T follicular helper cell (primary cell): ENCODE measurements at places on chromosomes 6 and 20.

DNA sequence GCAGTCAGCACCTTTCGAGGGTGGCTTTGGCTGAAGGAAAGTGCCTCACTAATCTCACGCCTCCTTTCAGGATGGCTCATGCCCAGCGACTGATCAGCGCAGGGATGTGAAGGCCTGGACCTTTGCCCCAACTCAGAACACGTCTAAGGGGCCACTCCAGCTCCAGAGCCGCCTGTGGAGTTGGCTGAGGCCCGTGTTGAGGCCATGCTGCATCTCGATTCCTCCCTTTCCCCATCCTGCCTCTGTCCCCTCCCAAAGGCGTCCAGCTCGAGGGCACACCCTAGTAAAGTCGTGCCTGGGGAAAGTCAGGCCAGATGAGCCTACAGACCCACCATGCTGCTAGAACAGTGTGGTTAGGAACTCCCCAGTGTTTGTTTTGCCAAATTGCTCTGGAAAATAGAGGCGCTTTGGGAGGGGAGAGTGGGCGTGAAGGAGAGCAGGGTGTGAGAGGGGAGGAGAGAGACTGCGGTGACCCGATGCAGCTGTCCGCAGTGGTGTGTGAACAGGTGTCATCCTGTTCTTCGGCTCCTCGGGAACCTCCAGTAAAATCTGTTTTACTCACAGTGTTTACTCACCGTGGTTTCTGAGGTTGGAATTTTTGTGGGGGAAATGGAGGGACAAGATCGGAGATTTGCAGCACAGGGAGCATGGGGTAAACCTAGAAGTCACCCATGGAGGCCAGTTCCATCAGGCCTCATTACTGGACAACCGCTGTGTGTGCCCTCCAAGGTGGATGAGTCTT is 85.0 kb upstream of the PMEPA1 start:
- no peak for DNase-seq

- no peak for DNase-seq
Observed at GRCh38 chr6:18978337-18979128, 591.4 kb downstream of the RNF144B start.

- DNase-seq, result no peak
Observed at GRCh38 chr6:33315793-33316602, 1.5 kb downstream of the ZBTB22 start.

GRCh38 chr6:166419286-166419685 is 36.5 kb upstream of the MPC1 start:
- no peak for DNase-seq

- no peak for DNase-seq
Observed at GRCh38 chr20:51272401-51272800, 249.5 kb upstream of the KCNG1 start.

GRCh38 chr6:37559501-37559900 is 59.8 kb upstream of the CCDC167 start:
- no peak for DNase-seq

DNA sequence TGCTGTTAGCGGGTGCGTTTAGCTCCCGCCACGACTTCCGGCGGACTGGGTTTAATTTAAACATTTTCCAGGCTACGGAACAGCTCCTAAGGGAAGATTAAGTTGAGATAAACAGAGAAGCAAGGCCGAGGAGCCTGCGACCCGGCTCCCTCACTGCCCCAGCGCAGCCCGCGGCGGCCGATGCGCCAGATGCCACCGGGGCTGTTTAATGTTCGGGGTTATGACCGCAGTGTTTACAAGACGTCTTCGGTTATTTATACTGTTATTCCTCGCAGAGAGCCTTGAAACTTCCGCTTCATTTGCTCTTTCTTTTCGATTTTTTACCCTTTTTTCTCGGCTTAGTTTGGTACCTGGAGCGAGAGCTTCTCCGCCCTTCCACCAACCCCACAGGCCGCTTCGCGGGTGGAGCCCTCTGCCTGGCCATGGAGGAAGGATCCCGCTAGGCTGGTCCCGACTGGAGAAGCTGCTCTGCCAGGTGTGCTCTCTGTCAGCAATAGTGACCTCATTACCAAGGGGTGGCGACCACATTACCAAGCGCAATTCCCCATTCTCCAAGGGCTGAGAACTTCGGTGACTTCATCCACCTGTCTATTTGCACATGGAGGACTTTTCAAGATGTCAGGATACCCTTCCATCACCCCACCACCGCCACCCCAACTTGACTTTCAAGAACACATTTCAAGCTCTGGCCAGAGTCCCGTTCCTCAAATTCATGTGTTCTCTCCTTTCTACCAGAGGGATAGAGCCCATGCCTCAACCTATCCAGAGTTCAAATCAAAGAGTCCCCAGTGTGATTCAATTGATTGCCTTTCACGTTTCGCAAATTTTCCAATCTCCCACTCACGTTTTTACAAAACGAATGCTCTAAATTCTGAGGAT is 4.1 kb downstream of the TCF21 start:
- DNase-seq, result no peak

- no peak for DNase-seq
Observed at GRCh38 chr6:84422380-84422968, 195.0 kb upstream of the CEP162 start.

- no peak for DNase-seq
Observed at GRCh38 chr6:100322886-100323285, 141.8 kb downstream of the SIM1 start.

GRCh38 chr6:17813542-17813941 is 106.8 kb upstream of the NUP153 start:
- DNase-seq, result no peak

- DNase-seq, result no peak
Observed at GRCh38 chr6:130396722-130397121, 30.9 kb downstream of the TMEM200A start.

GRCh38 chr6:101126501-101126900 is 245.4 kb upstream of the ASCC3 start:
- no peak for DNase-seq

GRCh38 chr6:122692175-122692598 is 82.0 kb downstream of the PKIB start:
- no peak for DNase-seq

DNA sequence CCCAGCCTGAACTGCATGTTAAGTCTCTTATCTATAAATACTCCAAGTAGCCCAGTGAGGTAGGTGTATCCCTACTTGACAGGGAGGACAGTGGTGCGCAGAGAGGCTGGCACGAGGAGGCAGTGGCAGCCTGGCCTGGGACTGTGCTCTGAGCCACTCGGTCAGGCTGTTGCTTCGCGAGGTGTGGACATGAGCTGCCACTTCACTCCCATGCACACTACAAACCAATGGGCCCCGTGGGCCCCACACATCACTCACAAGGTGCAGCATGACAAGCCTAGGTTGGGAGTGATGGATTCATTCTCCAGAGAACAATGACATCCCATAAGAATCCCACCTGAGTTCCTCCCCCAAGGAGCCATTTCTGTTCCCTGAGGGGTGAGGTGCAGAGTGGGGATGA is 54.9 kb downstream of the TMEM242 start:
- no peak for DNase-seq

- no peak for DNase-seq
Observed at GRCh38 chr6:6518631-6519427, 69.7 kb upstream of the LY86 start.

DNA sequence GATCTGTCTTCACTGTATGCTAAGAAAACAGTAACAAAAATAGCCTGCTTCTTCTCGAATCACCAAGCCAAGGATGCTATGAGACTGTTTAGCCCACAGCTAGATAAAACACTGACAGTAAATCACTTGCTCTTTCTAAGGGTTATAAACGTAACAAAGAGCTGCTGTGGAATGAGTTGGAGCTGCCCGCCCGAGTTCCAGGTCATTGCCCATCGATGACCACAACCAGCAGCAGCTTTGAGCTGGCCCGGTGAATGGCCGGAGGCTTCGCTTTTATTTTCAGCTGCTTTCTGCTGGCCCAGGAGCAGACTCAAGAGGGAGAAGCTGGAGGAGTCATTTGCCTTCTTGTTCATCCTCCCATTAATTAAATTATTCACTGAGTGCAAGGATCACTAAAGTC is 82.2 kb upstream of the CDH4 start:
- DNase-seq, result no peak

DNA sequence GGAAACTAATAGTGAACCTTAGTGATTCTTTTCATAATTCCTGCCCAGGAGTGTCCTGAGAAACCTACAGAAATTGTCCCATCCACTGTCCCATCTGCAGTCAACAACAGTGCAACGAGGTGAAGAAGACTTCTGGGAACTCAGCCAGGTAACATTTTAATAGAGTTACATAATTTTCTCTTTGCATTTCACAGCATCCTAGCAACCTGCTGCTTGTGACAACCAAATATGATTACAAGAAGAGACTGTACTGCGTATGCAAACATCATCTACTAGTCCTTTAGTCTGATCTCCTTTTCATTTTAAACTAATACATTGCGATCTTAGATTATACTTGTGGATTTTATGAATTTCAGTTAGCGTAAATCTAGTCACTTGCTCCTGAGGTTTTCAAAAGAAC is 951.6 kb downstream of the TFAP2A start:
- no peak for DNase-seq

DNA sequence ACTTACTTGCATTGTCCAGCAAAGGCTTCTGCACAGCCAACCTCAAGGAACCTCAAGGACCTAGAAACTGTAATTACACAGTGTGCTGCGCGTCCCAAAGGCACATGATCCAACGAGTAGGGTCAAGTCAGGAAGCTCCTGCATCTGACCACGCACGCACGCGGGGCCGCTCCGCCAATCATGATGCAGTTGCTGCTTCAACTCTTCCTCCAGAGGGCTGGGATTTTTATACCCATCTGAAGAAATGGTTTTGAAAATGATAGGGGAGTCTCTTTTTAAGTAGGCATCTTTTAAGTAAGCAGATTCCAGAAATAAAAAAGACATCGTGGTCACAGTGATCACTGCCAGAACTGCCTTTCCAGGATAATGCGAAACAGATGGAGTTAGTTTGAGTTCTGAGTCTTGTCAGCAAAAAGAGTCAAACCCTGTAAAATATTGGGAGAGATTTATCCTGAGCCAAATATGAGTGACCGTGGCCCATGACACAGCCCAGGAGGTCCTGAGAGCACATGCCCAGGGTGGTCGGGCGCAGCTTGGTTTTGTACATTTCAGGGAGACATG is 34.0 kb downstream of the KIF25 start:
- no peak for DNase-seq

DNA sequence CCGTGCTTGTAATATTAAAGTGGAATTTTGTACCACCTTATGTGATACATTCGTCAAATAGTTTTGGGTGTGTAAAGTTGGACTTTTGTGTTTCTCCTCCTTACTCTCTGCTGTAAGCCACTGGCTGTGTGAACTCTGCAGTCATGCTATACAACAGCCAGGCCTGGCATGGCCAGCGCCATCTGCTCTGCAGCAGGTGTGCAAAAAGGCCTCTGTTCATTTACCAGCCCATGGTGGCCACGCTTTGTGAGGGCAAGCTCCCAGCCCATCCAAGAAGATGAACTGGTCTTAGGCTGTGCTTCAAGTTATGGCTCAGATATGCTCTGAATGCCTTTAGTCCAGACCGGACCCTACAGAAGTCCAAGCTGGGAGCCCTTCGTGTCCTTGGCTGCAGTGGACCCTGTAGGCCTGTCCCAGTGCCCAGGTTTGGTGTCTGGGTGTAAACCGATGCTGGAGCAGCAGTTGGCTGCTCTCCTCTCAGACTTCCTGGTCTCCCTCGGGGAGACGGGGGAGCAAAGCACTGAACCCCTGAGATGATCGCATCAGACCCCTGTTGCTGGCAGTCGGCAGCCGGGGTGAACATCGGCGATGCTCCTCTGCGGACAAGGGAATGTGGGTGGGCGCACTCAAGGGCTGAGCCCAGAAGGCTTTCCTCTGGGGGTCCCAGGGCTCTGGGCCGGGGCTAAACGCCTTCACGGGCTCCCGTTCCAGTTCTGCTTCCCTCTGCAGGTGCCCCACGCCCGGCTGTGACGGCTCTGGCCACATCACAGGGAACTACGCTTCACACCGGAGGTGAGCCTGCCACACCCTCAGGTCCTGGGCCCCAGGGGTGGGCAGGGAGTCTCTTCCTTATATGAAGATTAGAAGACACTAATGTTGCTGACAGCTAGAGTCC is 28.6 kb upstream of the PCMTD2 start:
- DNase-seq, result peak; percentile 11

DNA sequence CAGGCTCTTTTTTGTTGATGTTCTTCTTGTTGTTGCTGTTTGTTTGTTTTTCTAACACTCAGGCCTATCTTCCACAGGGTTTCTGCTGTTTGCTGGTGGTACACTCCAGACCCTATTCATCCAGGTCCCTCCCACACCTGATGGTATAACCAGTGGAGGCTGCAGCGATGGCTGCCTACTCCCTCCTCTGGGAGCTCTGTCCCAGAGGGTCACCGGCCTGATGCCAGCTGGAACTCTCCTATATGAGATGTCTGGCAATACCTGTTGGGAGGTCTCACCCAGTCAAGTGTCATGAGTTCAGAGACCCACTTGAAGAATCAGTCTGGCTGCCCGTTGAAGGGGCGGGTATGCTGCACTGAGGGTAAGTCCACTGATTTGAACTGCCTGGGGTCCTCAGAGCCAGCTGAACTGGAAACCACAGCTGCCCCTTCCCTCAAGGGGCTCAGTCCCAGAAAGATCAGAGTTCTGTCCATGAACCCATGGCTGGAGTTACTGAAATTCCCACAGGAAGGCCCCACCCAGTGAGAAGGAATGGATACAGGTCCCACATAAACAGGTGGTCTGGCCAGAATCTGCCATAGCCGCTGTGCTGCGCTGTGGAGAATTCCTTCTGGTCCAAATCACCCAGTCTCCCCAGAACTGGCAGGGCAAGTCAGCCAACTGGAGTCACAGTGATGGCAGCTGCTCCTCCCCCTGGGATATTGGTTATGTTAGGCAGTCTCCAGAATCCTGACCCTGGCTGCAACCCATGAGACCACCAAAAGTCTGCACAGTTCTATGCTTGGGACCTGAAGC is 664.4 kb downstream of the FRK start:
- no peak for DNase-seq

GRCh38 chr6:103675807-103676406 is 1183.8 kb downstream of the HACE1 start:
- no peak for DNase-seq

- DNase-seq, result no peak
Observed at GRCh38 chr6:31578184-31579118, 3.1 kb downstream of the TNF start.

DNA sequence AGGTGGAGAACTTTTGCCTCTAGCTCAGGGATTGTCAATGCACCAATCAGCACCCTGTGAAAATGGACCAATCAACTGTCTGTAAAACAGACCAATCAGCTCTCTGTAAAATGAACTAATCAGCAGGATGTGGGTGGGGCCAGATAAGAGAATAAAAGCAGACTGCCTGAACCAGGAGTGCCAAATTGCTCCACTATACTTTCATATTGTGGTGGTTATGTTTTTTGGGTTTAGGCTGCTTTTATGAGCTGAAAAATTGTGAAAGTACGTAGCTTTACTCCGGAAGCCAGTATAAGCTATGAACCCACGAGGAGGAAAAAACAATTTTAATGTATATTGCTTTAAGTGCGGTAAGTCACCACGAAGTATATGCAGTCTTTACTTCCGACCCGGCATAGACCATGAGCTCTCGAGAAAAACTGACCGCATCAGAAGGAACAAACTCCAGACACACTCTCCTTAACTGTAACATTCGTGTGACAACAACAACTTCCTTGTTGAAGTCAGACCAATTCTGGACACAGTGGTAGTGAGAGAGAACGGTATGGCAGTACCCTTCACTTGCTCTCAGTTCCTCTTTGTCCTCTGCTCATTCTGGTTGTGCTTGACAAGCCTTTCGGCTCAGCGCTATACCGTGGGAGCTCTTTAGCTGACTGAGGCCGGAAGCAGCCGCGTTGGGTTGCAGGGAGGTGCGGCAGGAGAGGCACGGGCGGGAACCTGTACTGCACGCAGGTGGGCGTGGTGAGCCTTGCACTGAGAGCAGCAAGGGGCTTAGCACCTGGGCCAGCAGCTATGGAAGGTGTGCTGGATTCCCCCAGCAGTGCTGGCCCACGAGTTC is 81.9 kb upstream of the E2F3 start:
- DNase-seq, result peak; percentile 68

GRCh38 chr20:33600981-33601380 is 61.1 kb upstream of the C20orf144 start:
- DNase-seq, result no peak
